ENCODE measurements at places on chromosomes 5 and 9.

DNA sequence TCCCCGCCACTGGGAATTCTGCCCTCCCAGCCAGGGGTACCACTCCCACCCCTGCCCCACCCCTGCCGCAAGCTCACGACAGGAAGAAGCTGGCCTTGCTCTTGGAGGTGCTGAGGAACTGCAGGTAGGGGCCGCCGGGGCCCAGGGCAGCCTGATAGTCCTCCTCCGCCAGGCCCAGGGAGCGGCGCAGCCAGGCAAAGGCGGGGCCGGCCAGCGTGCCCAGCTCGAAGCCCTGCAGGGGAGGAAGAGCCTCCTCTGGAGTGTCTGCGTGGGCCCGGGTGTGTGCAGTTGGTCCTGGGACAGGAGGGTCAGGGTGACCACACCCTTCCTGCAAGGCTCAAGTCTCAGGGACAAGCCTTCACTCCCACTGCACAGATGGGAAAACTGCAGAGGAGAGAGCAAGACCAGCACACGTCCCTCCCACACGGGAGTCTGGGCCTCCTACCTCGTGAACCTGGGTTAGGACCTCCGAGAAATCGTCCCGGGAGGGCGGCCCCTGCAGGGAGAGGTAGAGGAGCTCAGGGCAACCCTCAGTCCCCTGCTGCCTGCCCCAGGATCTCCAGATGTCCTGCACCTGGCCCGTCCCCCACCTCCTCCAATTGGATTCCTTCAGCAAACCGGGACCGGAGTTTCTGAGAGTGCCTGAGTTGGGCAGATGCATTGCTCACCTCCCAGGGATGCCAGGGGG, 2.4 kb downstream of the PIP5KL1 start:
- DNase-seq = no peak

DNA sequence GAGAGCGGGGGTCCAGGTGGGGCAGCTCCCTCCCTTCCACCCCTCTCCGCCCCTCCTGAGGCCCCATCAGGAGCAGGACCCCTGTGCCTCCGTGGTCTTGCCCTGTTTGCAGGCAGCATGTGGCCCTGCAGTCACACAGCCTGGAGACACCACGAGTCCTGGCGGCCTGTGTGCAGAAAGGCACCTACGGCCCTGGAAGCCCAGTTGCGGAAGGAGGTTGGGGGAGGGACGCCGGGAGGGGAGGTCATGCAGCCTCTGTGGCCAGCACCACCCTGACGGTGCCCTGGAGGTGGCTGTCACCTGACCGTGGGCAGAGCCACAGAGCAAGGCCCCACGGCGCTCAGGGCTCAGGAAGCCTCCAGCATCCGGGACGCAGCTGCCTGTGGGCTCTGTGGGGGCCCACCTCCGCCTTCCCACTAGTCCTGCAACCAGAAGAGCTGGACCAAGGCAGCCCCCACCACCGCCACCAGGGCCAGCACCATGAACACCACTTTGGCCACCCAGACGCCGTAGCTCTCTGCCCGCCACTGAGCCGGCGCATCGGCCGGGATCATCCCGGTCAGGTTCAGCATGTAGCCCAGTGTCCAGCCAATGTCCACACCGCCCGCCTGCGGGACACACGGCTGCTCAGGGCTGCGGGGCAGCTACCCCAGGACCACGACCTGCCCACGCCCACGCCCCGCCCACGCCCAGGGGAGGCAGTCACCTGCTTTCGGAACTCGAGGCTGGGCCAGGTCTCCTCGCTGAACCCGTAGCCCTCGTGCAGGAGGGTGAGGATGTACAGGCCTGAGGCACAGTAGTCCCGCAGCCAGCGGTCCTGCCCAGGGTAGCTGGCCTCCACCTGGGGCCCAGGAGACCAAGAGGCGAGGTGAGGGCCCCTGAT, 6.4 kb downstream of the ENTPD8 start:
- no peak for DNase-seq

GRCh38 chr5:169751490-169751889, 114.4 kb downstream of the DOCK2 start:
- no peak for DNase-seq

- no peak for DNase-seq
Observed at GRCh38 chr5:118990582-118990981, 2.2 kb upstream of the DTWD2 start.

Data from CD4-positive, alpha-beta T cell treated with Interleukin-15 for 4 hours (primary cell).